Esophagus muscularis mucosa (tissue), 4 donors: ENCODE measurements at places on chromosomes 6 and 20.

DNA sequence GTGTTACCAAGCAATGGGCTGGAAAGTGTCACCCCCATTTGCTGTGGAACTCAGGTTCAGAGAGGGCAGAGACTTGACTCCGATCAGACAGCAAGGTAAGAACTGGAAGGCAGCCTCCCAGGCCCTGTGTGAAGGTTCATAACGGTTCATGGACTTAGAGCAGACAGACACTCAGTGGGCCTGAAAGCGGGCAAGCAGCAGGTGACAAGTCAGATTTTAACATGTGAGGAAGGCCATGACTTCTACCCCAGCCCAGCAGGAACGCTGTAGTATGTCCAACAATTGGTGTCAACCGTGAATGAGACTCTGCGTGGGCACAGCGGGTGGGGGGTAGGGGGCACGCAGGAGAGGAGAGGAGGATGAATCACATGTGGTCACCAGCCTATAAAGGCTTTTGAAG lies 217.6 kb upstream of the SNX9 start:
- H3K4me1 ChIP-seq = no peaks in the 10 kb centered on the region
- no peak for DNase-seq
- H3K36me3 ChIP-seq = no peaks in the 10 kb centered on the region
- no peak overlapping the region for H3K27ac ChIP-seq
- H3K27me3 ChIP-seq = no peaks in the 10 kb centered on the region

GRCh38 chr6:31907158-31907813 lies 5.4 kb upstream of the ZBTB12 start:
- H3K4me3 ChIP-seq = no peak overlapping the region
- H3K36me3 ChIP-seq = no peaks in the 10 kb centered on the region
- DNase-seq = no peak
- no peak overlapping the region for H3K27ac ChIP-seq
- H3K4me1 ChIP-seq = peaks cover 19% of the 10 kb centered on the region

DNA sequence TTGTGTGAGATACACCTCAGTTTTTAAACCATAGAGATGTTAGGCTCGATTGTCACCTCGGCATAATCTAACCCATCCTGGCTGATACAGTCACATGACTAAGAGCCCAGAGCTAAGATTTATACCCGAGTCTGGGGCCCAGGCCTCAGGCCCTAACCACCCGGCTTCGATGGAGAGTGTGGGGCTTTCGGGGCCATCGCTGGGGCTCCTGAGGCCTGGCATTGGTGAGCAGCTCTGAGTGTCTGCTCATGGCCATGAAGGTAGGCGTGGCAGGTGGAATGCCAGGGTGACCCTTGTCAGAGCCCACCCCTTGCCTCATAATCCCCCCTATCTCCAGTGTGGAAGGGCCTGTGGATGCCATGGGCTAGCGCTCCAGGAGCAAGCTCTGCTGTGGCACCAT lies 164.3 kb downstream of the BMP7 start:
- H3K4me1 ChIP-seq = no peaks in the 10 kb centered on the region
- DNase-seq = no peak

- no peak overlapping the region for H3K4me3 ChIP-seq
- peaks cover 6% of the 10 kb centered on the region for H3K36me3 ChIP-seq
- H3K27ac ChIP-seq = no peak overlapping the region
- DNase-seq = no peak
Measured at GRCh38 chr20:45853484-45853883, 3.7 kb downstream of the ACOT8 start.

DNA sequence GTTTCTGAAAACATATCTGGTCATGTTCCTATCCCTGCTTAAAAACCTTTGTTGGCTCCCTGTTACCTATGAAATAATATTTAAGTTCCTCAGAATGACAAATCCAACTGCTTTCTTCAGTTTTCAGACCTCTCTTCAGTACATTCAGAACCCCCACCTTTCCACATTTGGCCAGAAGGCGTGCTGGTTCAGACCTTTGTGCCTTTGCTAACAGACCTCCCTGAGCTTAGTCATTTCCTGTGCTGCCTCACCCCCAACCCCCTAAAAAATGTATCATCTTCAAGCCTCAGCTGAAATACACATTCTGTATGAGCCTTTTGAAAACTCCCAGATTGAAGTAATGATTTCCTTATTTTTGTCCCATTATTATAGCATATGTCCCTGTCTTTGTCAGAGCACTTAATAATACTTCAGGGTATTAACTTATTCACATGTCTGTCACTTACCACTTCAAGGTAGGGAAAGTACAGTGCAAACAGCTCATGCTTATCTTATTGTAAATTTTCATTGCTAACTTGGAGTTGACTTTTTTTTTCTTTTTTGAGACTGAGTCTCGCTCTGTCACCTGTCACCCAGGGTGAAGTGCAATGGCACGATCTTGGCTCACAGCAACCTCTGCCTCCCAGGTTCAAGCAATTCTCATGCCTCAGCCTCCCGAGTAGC lies 19.7 kb downstream of the FAM217A start:
- H3K36me3 ChIP-seq = peaks cover 90% of the 10 kb centered on the region
- peaks cover 8% of the 10 kb centered on the region for H3K4me1 ChIP-seq
- H3K27me3 ChIP-seq = no peaks in the 10 kb centered on the region
- no peak overlapping the region for H3K4me3 ChIP-seq
- DNase-seq = no peak
- H3K27ac ChIP-seq = no peak overlapping the region

DNA sequence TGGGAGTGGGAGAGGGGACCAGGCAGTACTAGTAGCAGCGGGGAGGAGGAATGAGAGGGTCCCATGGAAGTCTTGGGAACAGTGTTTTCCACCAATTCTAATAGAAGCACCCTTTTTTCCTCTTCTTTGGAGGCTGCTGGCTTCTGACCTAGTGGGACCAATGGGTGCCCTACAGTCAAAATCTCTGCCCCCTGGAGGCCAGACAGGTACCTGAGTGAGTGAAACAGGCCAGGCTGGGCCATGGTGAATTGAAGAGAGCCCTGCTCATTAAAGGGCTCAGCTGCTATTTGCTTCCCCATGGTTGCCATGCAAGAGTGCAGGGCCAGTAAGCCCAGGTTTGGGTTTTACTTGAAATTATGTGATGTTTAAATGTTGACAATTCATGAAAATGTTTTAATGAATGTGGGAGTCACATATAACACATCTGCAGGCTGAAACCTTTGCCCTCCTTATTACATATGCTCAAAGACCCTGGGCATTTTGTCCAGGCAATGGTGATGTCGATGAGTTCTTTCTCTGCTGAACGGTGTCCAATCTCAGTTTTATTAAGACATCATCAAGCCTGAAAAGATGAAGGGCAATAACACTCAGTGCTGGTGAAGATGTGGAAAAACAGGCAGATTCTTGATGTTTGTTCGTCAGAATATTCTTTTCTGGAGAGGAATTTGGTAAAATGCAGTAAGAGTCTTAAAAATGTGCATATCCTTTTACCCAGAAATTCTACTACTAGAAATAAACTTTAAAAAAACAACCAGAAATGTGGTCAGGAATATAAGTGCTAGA lies 42.3 kb upstream of the OCSTAMP start:
- no peak for DNase-seq
- no peaks in the 10 kb centered on the region for H3K4me1 ChIP-seq
- H3K4me3 ChIP-seq = no peak overlapping the region

DNA sequence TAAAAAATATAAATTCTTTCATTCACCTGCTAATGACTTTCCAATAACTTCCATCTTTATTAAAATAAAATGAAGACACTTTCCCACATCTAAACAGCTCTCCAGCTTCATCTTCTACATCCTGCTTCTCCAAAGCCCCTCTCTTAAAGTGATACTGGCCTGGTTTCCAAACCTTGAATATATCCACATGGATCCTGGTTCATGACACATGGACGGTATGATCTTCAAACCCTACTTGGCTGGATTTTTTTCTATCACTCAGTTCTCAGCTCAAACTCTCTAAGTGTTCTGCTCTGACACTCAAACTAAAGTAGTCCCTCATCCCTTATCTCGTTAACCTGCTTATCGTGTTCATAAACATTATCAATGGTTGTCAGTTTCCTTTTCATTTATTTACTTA lies 128.2 kb downstream of the PAK5 start:
- H3K36me3 ChIP-seq = no peaks in the 10 kb centered on the region
- H3K4me3 ChIP-seq = no peak overlapping the region
- no peaks in the 10 kb centered on the region for H3K4me1 ChIP-seq
- no peak for DNase-seq
- no peaks in the 10 kb centered on the region for H3K27me3 ChIP-seq

GRCh38 chr20:45631184-45631583 lies at the start of gene WFDC9:
TSS of gene WFDC9 (minus strand) at chr20:45631284. CDS start at chr20:45610181, 21,103 bp downstream.
- no peak for DNase-seq
- H3K4me1 ChIP-seq = no peaks in the 10 kb centered on the region
- no peak within 1 kb of the TSS for H3K27ac ChIP-seq
- no peaks in the 10 kb centered on the region for H3K36me3 ChIP-seq
- H3K4me3 ChIP-seq = no peak within 1 kb of the TSS

DNA sequence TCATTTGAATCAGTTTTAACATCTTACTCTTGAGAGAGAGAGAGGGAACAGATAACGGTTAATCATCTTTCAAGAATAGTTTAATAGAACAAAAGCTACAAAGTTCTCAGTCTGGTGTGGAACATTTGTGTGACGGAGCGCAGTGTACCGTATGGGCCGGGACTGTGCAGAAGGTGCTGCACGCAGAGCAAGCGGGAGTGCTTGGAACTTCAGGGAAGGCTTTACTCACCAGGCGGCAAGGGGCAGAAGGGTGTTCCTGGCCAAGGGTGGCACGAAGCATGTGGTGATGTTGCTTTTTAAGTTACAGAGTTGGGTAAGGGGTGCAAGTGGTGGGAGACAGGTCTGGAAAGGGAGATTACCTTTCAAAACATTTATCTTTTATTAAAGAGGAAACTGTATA lies 95.7 kb downstream of the TULP4 start:
- peak overlapping the region; percentile 51 for H3K27ac ChIP-seq
- no peaks in the 10 kb centered on the region for H3K27me3 ChIP-seq
- H3K4me3 ChIP-seq = no peak overlapping the region
- peaks cover 2% of the 10 kb centered on the region for H3K36me3 ChIP-seq
- no peak for DNase-seq

DNA sequence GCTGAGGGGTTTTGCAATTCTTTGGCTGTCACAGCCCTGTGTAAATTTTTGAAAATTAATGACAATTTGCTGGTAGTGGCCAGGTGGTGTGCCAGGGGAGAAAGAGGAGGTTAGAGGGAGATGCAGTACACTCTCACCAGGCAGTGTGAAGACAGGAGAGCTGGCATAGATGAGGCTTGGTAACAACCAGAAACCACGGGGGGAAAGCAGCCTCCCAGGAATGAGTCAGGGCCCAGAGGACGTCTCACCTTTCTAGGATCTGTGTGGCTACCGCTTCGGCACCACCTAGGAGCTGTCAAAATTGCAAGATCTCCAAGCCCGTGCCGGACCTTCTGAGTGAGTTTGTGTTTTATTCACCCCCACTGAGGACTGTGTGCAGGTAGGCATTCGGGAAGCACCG lies 171.4 kb downstream of the PACRG start:
- DNase-seq = no peak
- no peaks in the 10 kb centered on the region for H3K27me3 ChIP-seq
- H3K36me3 ChIP-seq = no peaks in the 10 kb centered on the region
- no peak overlapping the region for H3K4me3 ChIP-seq

DNA sequence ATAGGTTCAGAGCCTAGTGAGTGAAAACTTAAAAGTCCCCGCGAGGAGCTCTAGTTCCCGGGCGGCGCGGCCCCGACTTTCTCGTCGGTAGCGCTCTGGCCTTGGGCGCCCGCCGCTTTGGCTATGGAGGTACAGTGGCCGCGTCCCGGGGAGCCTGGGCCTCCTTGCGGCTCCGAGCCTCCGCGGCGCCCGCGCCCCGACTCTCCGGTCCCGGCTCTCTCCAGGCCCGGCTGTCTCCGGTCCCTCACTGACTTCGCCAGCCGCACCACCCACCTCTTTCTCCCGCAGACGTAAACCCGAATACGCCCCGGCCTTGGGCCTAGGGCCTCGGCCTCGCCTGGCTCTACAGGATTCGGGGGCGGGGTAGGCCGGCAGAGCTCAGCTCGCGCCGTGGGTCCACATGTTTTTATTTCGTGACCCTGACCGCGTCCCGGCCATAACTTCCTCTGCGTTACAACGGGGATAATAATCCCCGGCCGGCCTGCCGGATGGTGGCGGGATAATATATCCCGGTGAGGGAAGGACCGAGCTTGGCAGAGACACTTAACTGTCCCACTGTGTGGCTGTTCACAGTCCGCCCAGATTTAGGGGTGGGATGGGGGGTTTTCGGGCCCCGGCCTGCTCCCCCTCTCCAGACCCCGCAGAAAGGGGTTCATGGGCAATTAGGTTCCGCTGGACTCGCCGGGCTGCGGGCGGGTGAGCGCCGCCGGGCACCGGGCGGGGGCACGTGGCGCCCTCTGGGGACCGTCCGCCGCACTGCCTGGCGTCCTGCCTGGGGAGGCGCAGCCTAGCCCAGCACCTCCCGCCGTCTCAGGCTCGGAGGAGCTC lies 10.0 kb upstream of the TBX18 start:
- H3K27ac ChIP-seq = peak overlapping the region; percentile 35
- H3K4me3 ChIP-seq = peak overlapping the region; percentile 51
- peaks cover 69% of the 10 kb centered on the region for H3K27me3 ChIP-seq
- DNase-seq = peak; percentile 88
- peaks cover 21% of the 10 kb centered on the region for H3K4me1 ChIP-seq

GRCh38 chr6:89655122-89655521 lies 16.6 kb upstream of the LYRM2 start:
- H3K4me1 ChIP-seq = no peaks in the 10 kb centered on the region

DNA sequence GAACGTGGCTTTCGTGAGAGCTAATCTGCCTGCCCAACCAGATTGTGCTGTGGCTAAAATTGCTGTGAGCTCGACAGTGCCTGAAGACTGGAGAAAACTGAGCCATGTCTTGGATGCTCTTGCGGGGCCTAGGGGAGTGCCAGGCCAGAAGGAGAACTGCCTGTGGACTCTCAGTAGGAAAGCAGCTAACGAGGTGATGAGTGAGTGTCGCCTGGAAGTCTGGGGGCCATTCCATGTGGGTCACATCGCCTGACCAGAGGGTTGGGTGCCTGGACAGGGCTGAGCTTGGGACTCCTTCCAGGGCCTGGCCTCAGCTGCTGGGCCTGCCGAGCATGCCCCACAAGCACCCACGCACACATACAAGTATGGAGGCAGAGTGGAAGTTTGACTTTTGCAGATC lies 166.5 kb downstream of the VEGFA start:
- H3K36me3 ChIP-seq = no peaks in the 10 kb centered on the region
- H3K27me3 ChIP-seq = no peaks in the 10 kb centered on the region
- no peaks in the 10 kb centered on the region for H3K4me1 ChIP-seq
- H3K27ac ChIP-seq = no peak overlapping the region
- no peak for DNase-seq

DNA sequence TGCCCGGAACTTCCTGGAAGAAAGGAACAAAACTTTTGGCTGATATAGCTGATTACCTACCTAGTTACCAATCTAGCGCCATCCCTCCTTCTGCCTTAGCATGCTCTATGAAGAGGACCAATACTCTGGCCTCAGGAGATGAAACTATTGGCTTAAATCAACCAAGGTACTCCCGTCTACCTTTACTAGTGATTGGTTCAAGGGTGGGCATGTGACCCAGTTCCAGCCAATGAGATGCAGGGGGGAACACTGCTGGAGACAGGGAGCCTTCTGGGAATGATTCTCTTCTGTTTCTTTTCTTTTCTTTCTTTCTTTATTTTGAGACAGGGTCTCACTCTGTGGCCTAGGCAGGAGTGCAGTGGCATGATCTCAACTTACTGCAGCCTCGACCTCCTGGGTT lies 72.6 kb upstream of the CCDC167 start:
- no peak overlapping the region for H3K4me3 ChIP-seq
- H3K4me1 ChIP-seq = no peaks in the 10 kb centered on the region
- H3K27ac ChIP-seq = no peak overlapping the region
- no peaks in the 10 kb centered on the region for H3K36me3 ChIP-seq
